Esophagus squamous epithelium (tissue), 5 donors: ENCODE measurements at places on chromosomes 1 and 21.

DNA sequence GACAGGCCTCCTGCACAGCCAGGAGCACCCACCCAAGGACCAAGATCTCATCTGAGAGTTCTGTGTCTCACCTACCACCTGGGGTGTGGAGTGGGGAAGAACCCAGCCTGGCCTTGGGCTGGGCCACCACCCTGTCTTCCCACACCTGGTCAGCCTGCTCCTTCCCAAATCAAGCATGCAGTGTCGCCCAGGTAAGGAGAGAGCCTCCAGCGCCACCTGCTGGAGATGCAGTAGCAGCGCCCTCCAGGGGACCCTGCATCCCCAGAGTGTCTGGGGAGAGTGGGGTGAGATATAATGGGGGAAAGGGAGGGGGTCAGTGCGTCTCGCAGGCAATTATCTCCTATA, 32.3 kb downstream of the KIAA2013 start:
- H3K4me3 ChIP-seq, result no peak overlapping the region
- peaks cover 75% of the 10 kb centered on the region for H3K27me3 ChIP-seq
- H3K4me1 ChIP-seq, result no peaks in the 10 kb centered on the region
- H3K36me3 ChIP-seq, result no peaks in the 10 kb centered on the region
- H3K27ac ChIP-seq, result no peak overlapping the region

DNA sequence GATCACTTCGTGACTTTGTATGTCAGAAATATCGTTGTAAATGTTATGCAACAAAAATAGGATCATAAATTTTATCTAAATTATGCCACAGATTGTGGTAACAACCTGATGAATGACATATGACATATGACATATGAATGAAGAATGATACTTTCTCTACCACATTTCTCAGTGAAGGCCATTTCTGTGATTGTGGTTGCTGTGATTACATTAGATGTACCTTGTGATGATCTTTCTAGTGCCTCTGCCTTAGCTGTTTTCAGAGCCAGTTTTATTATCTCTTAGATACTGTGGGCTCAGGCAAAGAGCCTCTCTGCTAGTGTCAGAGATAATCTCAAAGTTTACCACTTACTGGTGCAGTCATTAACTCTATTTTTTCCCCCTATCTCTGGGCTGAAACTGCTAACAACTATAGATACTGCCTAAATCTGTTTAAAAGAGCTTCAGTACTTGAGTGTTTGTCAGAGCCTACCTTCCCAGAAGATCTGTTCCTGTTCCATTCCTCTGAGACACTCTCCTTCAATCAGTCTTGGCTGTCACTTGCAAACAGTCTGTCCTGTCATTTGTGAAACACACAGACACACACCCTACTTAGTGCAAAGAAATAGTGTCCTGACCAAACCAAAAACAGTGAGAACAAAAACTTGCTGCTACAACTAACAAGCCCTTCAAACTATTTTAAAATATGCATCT, 55.5 kb downstream of the HMCN1 start:
- H3K4me1 ChIP-seq, result no peaks in the 10 kb centered on the region
- H3K27me3 ChIP-seq, result no peaks in the 10 kb centered on the region
- no peak for DNase-seq

GRCh38 chr1:167722152-167722869, 529 bp downstream of the MPZL1 start:
- H3K36me3 ChIP-seq, result no peaks in the 10 kb centered on the region
- peaks cover 20% of the 10 kb centered on the region for H3K4me1 ChIP-seq
- no peak for DNase-seq
- peak overlapping the region; percentile 94 for H3K27ac ChIP-seq
- peak overlapping the region; percentile 74 for H3K4me3 ChIP-seq

DNA sequence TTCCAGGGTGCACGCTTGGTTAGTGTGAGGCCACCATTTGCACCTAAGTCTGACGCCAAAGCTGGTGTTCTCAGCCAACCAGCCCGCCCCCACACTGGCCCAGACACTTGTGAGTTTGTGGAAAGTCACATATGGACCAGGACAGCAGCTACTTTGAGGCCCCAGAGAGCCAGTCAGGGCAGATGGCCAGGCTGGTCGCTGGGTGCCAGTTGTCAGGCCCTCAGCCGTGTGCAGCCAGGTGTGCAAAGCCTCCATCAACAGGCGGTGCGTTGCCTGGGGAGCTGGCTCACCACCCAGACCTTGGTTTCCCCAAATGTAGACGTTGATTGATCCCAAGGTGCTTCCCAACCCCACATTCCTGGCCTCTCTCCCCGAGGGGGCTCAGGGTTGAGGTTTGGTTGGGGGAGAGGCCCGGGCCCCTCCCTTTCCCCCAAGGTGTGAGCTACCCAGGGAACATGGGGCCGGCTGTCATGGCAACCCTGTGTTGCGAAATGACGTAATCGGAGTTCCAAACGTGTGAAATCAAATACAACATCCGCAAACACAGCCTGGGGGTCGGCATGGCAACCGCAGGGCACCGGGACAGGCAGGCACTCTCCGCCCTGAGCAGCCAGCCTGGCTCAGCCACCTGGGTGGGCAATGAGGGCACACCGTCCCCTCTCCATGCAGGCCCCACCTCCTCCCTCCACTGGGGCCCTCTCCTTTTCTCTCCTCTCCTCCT, 42.2 kb upstream of the WNT4 start:
- H3K36me3 ChIP-seq, result no peaks in the 10 kb centered on the region
- no peak overlapping the region for H3K27ac ChIP-seq
- H3K4me1 ChIP-seq, result no peaks in the 10 kb centered on the region
- no peak overlapping the region for H3K4me3 ChIP-seq
- no peaks in the 10 kb centered on the region for H3K27me3 ChIP-seq

GRCh38 chr1:212520746-212521145, 87.8 kb upstream of the ATF3 start:
- H3K27ac ChIP-seq, result no peak overlapping the region
- no peaks in the 10 kb centered on the region for H3K27me3 ChIP-seq
- no peaks in the 10 kb centered on the region for H3K4me1 ChIP-seq
- DNase-seq, result no peak

GRCh38 chr1:84540759-84541158, 33.5 kb downstream of the CTBS start:
- DNase-seq, result no peak
- no peaks in the 10 kb centered on the region for H3K36me3 ChIP-seq
- H3K4me1 ChIP-seq, result no peaks in the 10 kb centered on the region
- H3K27ac ChIP-seq, result no peak overlapping the region

DNA sequence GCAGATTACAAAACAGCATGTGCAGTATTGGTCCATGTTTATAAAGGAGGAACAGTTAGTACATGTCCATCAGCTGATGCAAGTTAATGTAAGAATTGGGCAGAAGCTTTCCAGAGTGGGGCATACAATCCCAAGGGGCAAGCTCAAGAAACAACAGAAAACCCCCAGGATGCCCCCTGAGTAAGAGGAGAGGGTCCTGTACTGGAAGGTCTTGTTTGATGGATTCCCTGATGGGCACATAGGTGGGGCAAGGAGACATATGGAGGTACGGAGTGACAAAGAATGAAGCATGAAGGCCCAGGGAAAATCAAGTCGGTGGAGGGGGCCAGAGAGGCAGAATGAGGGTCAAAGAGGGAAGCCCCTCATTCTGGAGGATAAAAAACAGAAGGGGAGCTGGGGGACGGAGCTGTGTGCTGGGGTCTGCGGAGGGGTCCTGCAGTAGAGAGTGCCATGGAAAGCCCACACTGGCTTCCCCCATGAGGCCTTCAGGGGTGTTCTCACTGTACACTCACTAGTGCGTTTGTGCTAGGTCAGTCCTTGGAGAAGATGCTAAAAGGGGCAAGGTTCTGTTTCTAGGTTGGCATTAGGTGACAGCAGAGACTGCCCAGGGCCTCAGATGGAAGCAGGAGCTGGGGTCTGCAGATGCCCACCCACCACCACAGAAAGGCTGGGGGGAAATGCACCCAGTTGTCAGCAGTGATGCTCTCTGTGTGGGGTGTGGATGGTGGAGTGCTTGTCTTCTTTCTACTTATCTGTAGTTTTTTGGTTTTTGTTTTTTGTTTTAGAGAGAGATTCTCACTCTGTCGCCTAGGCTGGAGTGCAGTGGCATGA, 12.5 kb upstream of the MATN1 start:
- no peak for DNase-seq
- H3K27ac ChIP-seq, result no peak overlapping the region
- no peaks in the 10 kb centered on the region for H3K4me1 ChIP-seq
- H3K27me3 ChIP-seq, result no peaks in the 10 kb centered on the region
- no peaks in the 10 kb centered on the region for H3K36me3 ChIP-seq

- H3K36me3 ChIP-seq, result peaks cover 17% of the 10 kb centered on the region
- peaks cover 73% of the 10 kb centered on the region for H3K4me1 ChIP-seq
- no peaks in the 10 kb centered on the region for H3K27me3 ChIP-seq
- H3K4me3 ChIP-seq, result no peak overlapping the region
- DNase-seq, result no peak
- H3K27ac ChIP-seq, result no peak overlapping the region
These were observed 9.2 kb downstream of the DDI2 start for GRCh38 chr1:15626269-15626950.

GRCh38 chr1:6586404-6586816, 6.6 kb downstream of the ZBTB48 start:
- no peaks in the 10 kb centered on the region for H3K27me3 ChIP-seq
- no peak overlapping the region for H3K4me3 ChIP-seq
- peaks cover 24% of the 10 kb centered on the region for H3K36me3 ChIP-seq
- peaks cover 39% of the 10 kb centered on the region for H3K4me1 ChIP-seq
- DNase-seq, result no peak
- peak overlapping the region; percentile 82 for H3K27ac ChIP-seq

GRCh38 chr1:84947536-84948410, 49.1 kb downstream of the MCOLN2 start:
- H3K4me3 ChIP-seq, result no peak overlapping the region
- H3K36me3 ChIP-seq, result no peaks in the 10 kb centered on the region
- H3K27ac ChIP-seq, result peak overlapping the region; percentile 50
- peaks cover 24% of the 10 kb centered on the region for H3K4me1 ChIP-seq

GRCh38 chr1:192506741-192507155, 68.8 kb upstream of the RGS1 start:
- no peaks in the 10 kb centered on the region for H3K4me1 ChIP-seq
- DNase-seq, result no peak
- H3K27ac ChIP-seq, result no peak overlapping the region
- no peaks in the 10 kb centered on the region for H3K27me3 ChIP-seq
- no peak overlapping the region for H3K4me3 ChIP-seq

DNA sequence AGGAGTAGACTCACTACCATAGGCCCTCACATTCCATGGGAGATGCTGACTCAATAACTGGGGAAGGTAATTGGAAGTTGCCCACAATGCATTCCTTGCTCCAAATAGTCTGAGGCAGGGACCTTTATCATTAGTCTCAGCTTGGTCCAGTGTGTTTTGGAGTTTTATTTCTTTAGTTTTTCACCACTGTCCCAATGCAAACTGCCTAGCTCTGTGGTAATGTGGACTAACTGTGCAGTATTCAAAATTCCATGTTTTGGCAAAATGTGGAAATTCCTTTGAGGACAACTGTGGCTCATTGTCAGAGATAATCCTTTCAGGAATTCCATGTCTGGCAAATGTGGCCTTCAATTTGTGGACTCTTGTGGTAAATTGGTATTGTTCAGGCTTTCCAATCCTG, 78.1 kb upstream of the PAPPA2 start:
- H3K4me3 ChIP-seq, result no peak overlapping the region
- no peaks in the 10 kb centered on the region for H3K36me3 ChIP-seq
- no peaks in the 10 kb centered on the region for H3K27me3 ChIP-seq
- no peak overlapping the region for H3K27ac ChIP-seq
- H3K4me1 ChIP-seq, result no peaks in the 10 kb centered on the region

- H3K4me3 ChIP-seq, result no peak overlapping the region
- H3K36me3 ChIP-seq, result no peaks in the 10 kb centered on the region
- no peaks in the 10 kb centered on the region for H3K4me1 ChIP-seq
- no peaks in the 10 kb centered on the region for H3K27me3 ChIP-seq
These were observed 19.6 kb downstream of the BCL9 start for GRCh38 chr1:147560765-147561471.

- no peak overlapping the region for H3K27ac ChIP-seq
- DNase-seq, result no peak
- H3K4me1 ChIP-seq, result no peaks in the 10 kb centered on the region
- H3K27me3 ChIP-seq, result no peaks in the 10 kb centered on the region
- no peak overlapping the region for H3K4me3 ChIP-seq
These were observed 78.9 kb upstream of the LMO4 start for GRCh38 chr1:87249803-87250202.

- H3K27me3 ChIP-seq, result peaks cover 60% of the 10 kb centered on the region
- H3K27ac ChIP-seq, result no peak overlapping the region
- no peak for DNase-seq
- no peaks in the 10 kb centered on the region for H3K4me1 ChIP-seq
These were observed 261.1 kb downstream of the CAMTA1 start for GRCh38 chr1:7046314-7046713.

DNA sequence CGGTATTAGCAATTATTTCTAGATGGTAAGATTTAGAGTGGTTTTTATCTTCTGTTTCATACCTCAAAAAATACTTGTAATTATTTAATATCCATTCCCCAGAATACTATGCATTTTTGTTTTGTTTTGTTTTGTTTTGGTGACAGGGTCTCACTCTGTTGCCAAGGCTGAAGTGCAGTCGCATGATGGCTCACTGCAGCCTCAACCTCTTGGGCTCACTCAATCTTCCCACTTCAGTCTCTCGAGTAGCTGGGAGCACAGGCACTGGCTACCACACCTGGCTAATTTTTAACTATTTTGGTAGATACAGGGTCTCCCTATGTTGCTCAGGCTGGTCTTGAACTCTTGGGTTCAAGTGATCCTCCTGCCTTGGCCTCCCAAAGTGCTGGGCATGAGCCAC, 252.7 kb downstream of the AKT3 start:
- H3K27ac ChIP-seq, result no peak overlapping the region
- no peaks in the 10 kb centered on the region for H3K4me1 ChIP-seq
- no peak overlapping the region for H3K4me3 ChIP-seq
- no peaks in the 10 kb centered on the region for H3K27me3 ChIP-seq

DNA sequence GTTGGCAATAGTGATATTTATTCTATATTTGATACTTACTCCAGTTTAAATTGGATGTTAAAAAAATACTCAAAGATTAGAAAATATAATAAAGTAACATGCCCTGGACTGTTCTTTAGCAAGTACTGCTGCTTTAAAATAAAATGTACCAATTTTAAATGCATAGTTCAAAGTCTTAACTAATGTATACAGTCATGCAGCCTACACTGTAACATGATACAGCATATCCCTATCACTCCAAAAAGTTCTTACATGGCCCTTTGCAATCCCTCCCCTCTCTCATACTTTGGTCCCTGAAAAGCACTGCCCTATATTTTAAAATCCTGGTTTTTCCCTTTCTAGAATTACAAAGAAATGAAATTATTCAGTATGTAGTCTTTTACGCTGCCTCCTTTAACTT, 726.6 kb downstream of the LTN1 start:
- no peak for DNase-seq
- no peak overlapping the region for H3K27ac ChIP-seq

DNA sequence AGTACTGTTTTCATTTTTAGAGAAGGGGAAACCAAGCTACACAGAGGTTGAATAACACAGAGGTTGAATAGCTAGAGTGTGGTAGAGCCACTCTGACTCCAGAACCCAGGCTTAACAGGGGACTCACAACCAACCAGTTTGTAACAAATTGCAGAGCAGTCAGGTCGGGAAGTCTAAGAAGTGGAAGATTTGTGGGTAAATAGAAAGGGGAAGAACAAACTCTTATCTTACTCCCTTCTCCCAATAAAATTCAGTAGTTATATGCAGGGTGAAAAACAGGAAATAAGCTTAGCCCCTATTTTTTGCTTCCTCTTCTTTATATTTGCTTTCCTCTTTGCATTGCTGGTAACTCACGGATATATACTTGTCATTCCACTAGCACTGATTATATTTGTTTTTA, 23.2 kb downstream of the CDC42 start:
- peaks cover 34% of the 10 kb centered on the region for H3K4me1 ChIP-seq
- no peak for DNase-seq
- H3K27ac ChIP-seq, result peak overlapping the region; percentile 13
- H3K27me3 ChIP-seq, result no peaks in the 10 kb centered on the region
- no peak overlapping the region for H3K4me3 ChIP-seq

GRCh38 chr1:87684713-87685205, 356.1 kb downstream of the LMO4 start:
- no peaks in the 10 kb centered on the region for H3K4me1 ChIP-seq
- peak overlapping the region; percentile 45 for H3K4me3 ChIP-seq
- no peaks in the 10 kb centered on the region for H3K36me3 ChIP-seq
- H3K27me3 ChIP-seq, result no peaks in the 10 kb centered on the region
